Midbrain (tissue), 1 donor: ENCODE measurements at places on chromosomes 4 and X.

- DNase-seq = no peak
Measured at GRCh38 chrX:140836874-140837273, 127.3 kb downstream of the LINC00632 start.

DNA sequence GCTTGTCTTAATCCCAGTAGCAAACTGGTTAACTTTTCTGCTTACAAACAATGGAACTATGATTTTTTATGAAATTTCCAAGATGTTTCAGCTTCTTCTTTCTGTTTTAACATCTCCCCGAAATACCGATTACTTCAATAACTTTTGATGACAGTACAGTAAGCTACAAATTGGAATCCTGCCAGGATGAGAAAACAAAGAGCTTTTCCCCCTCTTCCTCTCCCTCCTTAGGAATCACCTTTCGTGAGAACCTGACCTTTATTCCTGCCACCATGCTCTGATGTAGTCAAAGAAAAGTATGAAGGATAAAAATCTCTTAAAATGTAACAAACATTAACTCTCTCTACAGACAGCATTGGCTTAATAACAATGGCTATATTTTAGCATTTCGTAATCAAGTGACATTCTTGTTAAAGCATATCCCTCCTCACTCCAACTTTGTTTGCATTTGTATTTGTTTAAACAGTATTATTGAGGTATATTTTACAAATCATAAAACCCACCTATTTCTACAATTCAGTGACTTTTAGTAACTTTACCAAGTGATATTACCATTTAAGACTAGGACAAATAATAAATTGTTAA, 148.7 kb upstream of the NAP1L5 start:
- no peak for DNase-seq

- DNase-seq = no peak
Measured at GRCh38 chrX:19705196-19705769, 182.1 kb downstream of the SH3KBP1 start.

- DNase-seq = no peak
Measured at GRCh38 chr4:98327694-98328093, 66.5 kb downstream of the RAP1GDS1 start.

DNA sequence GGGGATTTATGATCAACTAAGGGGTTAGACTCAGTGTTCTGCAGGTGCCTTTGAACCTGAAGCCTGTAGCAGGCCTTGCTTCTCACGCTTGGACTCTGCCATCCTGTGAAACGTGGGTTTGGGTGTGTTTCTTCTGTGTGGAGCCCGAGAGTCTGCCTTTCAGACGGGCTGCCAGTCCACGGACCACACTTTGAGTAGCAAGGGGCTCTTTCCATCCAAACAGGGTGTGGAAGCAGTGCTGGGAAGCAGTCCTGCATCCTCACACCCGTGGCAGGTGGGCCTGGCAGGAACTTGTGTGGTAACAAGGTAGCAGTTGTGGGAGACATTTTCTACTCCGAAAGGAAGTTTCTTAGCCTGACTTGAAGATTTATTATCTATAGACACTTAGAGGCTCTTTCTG, 22.7 kb downstream of the RGS12 start:
- no peak for DNase-seq

DNA sequence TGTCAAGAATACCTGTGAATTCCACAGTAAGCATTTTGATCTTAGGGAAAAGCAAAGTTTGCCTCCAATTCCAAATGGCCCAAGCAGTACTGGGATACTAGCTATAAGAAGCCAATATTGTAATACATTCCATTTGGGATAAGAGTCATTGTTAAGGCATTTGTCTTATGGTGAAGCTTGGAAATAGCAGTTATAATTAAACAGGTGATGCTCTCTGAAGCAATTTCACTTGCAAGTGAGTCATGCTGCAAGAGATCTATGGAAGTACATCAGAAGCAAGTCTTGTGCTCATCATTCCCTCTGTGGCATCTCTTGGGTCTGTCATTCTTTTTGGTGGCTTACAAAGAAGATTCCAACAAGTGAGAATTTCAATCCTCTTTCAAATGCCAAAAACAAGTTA, 386.4 kb upstream of the RPS6KA3 start:
- no peak for DNase-seq

DNA sequence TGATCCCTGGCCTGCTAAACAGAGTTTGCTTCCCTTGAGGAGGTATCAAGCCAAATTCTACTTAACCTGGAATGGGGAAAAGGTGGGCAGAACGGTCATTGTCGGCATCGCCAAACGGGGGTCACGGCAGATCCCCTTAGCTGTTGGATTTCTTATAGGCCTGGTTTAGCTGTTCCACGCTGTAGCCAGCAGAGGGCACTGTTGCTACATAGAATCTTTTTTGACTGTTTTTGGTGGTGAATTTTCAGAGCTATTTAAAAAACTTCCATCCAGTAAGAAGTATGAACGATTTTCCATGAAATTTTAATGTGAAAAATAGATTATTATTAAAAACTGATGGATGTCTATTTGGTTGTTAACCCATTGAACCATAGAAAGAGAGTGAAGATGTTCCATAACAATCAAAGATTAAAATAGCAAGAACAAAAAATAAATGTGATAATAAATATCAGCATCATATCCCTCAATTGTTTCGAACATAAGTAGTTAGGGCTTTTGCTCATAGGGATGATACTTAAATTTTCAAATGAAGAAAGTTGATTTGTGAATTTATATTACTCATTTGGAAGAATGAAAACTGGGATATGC, 56.6 kb downstream of the LINC00632 start:
- peak; percentile 64 for DNase-seq

DNA sequence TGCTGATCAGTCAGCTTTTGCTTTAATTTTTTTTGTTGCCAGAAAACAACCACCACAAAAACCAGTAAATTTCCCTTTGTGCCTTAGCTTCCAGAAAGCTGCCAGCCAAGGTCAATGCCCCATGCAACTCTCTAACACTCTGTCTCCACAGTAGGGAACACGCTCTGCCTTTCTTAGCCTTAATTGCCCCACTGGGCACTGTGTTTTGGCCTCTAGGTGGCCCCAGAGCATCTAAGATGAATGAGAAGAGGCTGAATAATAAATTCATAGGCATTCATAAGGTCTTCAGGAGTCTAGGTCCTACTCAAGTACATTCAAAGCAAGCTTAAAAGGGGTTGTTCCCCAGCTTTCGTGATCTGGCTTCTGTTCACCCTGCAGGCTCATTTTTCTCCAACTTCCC, 57.7 kb upstream of the PASD1 start:
- DNase-seq = peak; percentile 0

GRCh38 chr4:66266035-66266434, 595.7 kb upstream of the EPHA5 start:
- no peak for DNase-seq

DNA sequence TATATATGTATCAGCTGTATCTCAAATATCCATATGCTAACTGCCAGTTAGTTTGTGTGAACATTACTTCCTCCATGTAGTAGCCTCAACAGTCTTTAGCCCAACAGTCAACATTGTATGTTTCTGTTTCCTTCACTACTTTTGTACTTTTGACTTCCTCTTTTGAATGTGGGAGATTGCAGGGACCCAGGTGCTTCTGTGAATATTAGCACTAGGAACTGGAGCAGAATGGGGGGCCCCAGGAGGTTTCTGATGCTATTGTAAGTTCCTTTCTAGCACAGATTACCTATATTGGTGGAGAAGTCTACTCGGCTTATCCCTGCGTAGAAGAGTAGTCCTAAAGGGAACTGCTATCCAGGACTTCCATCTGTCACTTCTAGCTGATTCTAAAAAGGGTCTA, 2.3 kb downstream of the PLAC8 start:
- DNase-seq = peak; percentile 6

- no peak for DNase-seq
Measured at GRCh38 chr4:40482985-40483647, 146.5 kb downstream of the RBM47 start.

- no peak for DNase-seq
Measured at GRCh38 chr4:55528491-55528890, 18.2 kb downstream of the CLOCK start.

- no peak for DNase-seq
Measured at GRCh38 chrX:78754917-78755316, 7.4 kb downstream of the LPAR4 start.

GRCh38 chrX:140580478-140580877, 75.6 kb upstream of the SOX3 start:
- no peak for DNase-seq

DNA sequence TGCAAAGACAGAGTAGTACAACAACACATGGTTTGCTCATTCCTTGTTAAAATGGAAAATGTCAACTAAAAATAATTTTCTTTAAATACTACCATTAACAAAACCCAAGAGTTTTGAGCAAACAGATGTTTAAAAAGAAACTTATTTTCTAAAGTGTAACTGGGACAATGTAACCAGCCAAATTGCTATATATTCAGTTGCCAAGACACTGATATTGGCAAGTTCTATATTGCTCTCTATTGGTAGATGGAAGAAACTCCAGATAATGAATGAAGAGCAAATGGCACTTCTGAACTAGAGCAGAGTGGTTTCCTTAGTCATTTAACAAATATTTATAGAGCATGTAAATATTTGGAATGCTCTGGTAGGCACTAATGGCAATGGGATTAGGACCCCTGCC, 966.2 kb downstream of the RPA4 start:
- no peak for DNase-seq

DNA sequence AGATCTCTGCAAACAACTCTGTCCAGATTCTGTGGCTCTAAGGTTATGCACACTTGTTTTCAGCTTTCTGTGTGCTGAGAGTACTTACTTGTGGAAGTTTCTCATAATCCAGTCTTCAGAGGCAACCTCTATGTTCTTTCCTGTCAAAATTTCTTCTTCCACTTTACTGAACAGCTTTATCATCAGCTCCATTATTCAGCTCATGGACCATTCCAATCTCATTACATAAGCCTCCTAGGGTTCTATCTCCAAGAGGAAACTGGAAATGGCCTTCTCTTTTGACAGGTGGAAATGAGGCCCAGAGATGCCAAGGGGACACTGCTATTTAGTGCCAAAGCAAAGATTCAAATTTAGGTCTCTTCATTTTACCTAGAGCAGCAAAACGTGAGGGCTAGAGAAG, 61.3 kb downstream of the CHRDL1 start:
- no peak for DNase-seq

DNA sequence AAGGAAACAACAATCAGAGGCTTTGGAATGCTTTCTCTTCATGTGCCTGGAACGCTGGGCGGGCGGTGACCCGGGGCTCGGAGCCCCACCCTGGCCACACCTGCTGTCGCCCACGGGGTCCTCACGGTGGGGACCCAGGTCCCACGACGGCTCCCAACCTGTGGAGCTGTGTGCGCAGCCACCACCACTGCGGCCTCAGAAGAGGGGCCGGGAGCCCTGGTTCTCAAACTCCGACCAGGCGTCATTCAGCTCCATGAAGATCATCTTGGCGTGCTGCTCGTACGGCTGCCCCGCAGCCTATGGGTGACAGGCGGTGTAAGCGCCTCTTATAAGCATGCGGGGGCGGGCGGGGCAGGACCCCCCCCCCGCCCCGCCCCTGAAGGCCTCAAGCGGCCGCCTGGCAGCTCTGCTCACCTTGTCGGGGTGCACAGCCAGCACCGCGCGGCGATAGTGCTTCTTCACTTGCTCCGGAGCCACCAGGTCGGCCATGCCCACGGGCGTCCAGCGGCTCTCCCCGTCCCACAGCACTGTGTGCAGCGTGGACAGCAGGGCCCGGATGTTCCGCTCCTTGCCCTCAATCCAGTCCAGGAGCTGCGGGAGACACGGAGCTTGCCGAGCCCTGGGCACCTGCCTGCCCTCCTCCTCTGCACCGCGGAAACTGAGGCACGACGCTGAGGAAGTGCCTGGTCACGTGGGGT, 23.7 kb upstream of the CPLX1 start:
- no peak for DNase-seq

DNA sequence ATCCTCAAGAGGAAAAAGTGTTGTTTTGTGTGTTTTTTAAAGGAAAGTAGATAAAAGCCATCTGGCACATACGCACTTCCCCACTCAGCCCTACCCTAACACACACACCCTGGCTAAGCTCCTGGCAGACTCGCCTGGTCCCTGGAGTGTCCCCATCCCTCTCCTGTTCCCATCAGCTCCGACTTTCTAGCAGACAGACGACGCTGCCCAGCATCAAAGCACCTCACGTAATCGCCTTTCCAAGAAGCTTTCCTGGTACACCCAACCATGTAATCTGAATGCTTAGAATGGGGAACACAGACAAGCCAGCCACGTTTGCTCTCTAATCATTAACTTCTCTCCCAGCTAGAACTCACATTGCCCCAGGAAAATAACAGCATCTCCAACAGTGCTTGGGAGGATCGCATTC, 116.2 kb downstream of the AFAP1 start:
- DNase-seq = peak; percentile 23

DNA sequence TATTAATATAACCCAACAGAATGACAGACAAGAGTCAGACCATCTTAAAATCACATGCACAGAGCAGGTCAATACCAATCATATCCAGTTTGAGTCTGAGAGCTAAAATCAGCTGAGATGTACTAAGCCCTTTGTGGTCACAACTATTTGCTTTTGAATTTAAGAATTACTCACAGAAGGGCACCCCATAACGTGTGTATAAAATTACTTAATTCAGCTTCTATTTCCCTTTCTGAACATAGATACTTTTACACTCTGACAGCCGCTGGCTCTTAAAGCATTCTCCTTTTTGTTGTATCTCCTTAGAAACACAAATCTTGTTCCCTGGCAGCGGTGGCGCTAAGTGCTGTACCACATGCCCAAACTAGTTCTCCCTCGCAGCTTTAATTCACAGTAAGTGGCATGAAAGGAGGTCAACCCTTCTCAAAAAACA, 14.8 kb upstream of the PPARGC1A start:
- peak; percentile 55 for DNase-seq

DNA sequence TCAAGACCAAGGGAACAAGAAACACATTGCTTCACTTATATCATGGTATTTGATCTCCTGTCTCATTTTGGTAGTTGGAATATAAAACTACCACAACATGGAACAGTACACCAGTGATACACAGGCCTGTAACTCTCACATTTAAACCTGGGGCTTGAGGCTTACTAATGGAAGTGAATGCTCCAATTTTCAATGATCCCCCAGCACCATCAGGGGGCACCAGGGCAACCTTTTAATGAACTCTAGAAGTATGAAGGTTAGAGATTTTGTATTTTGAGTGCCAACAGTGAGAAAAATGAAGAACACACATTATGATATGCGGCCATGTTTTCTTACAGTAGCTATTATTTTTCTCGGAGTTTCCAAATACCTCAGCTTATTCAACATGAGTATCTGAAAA, 50.7 kb downstream of the C4orf33 start:
- no peak for DNase-seq

GRCh38 chr4:6916587-6917460, 7.2 kb downstream of the TBC1D14 start:
- no peak for DNase-seq

- DNase-seq = peak; percentile 36
Measured at GRCh38 chr4:130099105-130099504, 1003.2 kb downstream of the C4orf33 start.

- no peak for DNase-seq
Measured at GRCh38 chrX:85037114-85037513, 33.4 kb downstream of the APOOL start.

GRCh38 chrX:136812286-136812685, 31.6 kb upstream of the ARHGEF6 start:
- DNase-seq = no peak

- DNase-seq = peak; percentile 52
Measured at GRCh38 chr4:65670331-65671031, at the start of gene EPHA5. TSS of gene EPHA5 (minus strand) at chr4:65670489. CDS start at chr4:65669742, 747 bp downstream.

- no peak for DNase-seq
Measured at GRCh38 chr4:55398461-55398860, 2.7 kb downstream of the TMEM165 start.

GRCh38 chr4:87950493-87950892, 25.0 kb upstream of the SPP1 start:
- no peak for DNase-seq

- no peak for DNase-seq
Measured at GRCh38 chr4:173328236-173328901, 5.8 kb downstream of the HMGB2 start.
